ENCODE measurements at places on chromosomes 4 and X. TPM values are rescaled to one million over a fixed set of nuclear protein-coding genes. Genes with fewer than 3 reads are reported as not detected.

Gene IBSP
- not detected for total RNA-seq

Gene RTL5
- total RNA-seq: 3.1 TPM

Gene FRMD7
- 0.52 TPM for total RNA-seq

Gene MAGEB1
- not detected for total RNA-seq

Gene ADGRL3
- 59.0 TPM for total RNA-seq

Gene RNF150
- 36.5 TPM for total RNA-seq

Gene GBA3
- total RNA-seq: not detected

Gene MAGEB10
- total RNA-seq: not detected

Gene MGAT4D
- total RNA-seq: not detected

Gene KIT
- 11.5 TPM for total RNA-seq

Gene TCEAL9
- total RNA-seq: 74.1 TPM

Gene L1CAM
- 1.6 TPM for total RNA-seq

Gene CSAG1
- total RNA-seq: not detected

Gene SPATA4
- total RNA-seq: 0.52 TPM

Gene HSFX3
- not detected for total RNA-seq

Gene TRO
- 52.2 TPM for total RNA-seq

Gene VGLL1
- total RNA-seq: not detected

Gene PFKFB1
- not detected for total RNA-seq

Gene FAM9B
- total RNA-seq: not detected

Gene RPA4
- 2.6 TPM for total RNA-seq

Gene SEPTIN11
- total RNA-seq: 325 TPM

Data from skeletal muscle tissue (tissue), 5 donors.